ENCODE measurements at places on chromosomes 7 and 10. TPM values are rescaled to one million over a fixed set of nuclear protein-coding genes. Genes with fewer than 3 reads are reported as not detected.

DNA sequence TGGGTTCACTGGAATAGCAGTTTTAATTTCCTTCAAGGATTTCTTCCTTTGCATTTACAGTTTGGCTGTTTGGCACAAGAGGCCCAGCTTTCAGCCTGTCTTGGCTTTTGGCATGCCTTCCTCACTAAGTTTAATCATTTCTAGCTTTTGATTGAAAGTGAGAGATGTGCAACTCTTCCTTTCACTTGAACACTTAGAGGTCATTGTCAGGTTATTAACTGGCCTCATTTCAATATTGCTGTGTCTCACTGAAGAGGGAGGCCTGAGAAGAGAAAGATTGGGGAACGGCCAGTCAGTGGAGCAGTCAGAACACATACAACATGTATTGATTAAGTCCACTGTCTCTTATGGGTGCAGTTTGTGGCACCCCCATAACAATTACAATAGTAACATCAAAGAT is 33.9 kb downstream of the PTTG1IP2 start:
- no peak for DNase-seq

DNA sequence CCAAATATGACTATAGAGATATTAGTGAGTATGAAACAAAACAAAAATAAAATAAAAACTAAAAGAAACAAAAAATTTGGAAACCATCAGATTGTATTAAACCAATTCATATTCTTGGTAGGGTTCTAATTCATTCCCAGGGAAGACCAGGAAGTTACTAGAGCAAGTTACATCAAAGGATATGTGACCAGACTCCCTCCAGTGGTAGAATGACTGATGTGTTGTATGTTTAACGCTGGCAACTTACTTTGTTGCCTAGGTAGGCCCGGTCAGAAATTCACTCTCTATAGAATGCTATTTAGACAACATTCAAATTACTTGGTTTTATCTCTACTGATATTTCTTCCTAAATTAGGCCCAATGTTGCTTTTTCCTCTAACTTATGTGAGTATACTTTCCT is 5.2 kb downstream of the PHYHIPL start:
- no peak for DNase-seq

DNA sequence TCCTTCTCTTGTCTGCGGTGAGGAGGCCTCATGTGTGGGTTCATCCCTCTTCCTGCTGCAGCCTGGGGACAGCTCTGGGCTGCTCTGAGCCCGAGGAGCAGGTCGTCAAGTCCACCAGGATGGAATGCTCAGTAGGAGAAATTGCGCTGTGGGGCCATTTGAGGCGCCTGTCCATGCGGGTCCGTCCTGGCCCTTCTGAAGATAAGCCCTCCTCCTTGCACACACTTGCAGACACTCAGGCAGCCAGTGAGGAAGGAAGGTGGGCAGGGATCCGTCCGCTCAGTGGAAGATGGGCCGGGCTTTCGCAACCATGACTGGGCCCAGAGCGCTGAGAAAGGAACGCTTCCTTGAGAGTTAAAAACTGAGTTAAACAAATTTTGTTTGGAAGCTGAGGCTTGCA is 356.8 kb downstream of the GLRX3 start:
- no peak for DNase-seq

DNA sequence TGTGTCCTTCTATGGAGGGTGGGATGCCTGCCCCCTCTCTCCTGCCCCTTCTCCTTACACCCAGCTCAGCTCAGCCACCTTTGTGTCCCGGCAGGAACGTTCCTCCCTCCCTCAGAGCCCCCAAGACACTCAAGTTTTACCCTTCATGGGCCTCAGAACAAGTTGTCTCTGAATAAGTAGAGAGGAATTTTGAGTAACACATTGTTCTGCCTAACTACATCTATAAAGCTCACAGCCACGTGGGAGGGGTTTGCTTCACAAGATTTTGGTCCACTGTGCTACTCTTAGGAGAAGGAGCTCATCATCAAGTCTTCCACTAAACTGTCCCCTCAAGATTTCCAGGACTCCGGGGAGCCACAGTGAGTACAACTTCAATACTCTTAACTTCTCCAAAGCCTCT is 51.6 kb upstream of the ZNF32 start:
- DNase-seq: no peak

DNA sequence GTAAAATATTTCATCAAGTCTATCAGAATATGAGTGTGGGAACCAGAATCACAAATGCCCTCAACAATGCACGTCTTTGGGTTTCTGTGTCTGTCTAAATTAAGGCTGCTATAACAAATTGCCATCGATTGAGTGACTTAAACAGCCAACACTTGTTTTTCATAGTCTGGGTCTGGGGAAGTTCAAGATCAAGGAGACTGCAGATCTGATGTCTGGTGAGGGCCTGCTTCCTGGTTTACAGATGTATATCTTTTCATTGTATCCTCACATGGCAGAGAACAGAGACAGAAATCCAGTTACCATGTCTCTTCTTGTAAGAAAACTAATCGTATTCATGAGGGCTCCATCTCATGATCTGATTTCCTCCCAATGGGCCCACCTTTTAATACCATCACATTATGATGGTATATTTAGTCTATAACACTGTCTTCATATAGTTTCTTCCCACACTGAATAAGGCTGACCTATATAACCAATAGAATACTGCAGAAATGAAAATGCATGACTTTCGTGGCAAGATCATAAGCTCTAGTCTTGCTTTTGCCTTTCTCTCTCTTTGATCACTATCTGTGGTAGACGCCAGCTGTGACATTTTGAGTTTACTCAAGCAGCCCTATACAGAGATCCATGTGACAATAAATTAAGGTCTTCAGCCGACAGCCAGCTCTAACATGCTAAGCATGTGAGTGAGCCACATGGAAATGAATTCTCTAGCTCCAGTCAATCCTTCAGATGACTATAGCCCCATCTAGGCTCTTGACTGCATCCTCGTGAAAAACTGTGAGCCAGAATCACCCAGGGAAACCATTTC is 51.9 kb downstream of the THSD7A start:
- no peak for DNase-seq

DNA sequence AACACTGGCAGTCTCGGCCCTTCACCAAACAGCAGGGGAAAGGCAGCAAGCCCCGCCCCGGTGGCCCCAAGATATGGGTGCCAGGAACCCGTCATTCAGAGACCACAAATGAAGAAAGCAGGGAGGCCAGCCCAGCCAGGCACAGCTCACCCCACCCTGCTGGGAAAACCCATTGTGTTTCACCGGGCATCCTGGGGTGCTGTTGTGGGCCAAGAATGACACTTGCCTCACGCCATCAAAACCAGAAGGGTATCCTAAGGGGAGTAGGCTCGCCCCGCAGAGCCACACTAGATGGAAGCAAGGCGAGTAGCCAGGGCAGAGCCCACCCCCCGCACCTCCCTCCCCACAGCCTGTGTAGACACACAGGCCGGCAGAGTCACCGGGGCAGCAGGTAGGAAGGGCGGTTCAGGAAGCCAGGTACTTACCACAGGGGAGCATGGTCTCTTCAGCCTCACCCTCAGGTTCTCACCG is 72.5 kb upstream of the KCNMA1 start:
- no peak for DNase-seq

- no peak for DNase-seq
Measured at GRCh38 chr10:91137822-91138221, 82.6 kb upstream of the PCGF5 start.

- DNase-seq: no peak
Measured at GRCh38 chr10:3951993-3952392, 167.0 kb upstream of the KLF6 start.

- no peak for DNase-seq
Measured at GRCh38 chr7:3000566-3000965, 43.1 kb downstream of the CARD11 start.

GRCh38 chr10:80596391-80597257 is 58.9 kb downstream of the SH2D4B start:
- DNase-seq: no peak

DNA sequence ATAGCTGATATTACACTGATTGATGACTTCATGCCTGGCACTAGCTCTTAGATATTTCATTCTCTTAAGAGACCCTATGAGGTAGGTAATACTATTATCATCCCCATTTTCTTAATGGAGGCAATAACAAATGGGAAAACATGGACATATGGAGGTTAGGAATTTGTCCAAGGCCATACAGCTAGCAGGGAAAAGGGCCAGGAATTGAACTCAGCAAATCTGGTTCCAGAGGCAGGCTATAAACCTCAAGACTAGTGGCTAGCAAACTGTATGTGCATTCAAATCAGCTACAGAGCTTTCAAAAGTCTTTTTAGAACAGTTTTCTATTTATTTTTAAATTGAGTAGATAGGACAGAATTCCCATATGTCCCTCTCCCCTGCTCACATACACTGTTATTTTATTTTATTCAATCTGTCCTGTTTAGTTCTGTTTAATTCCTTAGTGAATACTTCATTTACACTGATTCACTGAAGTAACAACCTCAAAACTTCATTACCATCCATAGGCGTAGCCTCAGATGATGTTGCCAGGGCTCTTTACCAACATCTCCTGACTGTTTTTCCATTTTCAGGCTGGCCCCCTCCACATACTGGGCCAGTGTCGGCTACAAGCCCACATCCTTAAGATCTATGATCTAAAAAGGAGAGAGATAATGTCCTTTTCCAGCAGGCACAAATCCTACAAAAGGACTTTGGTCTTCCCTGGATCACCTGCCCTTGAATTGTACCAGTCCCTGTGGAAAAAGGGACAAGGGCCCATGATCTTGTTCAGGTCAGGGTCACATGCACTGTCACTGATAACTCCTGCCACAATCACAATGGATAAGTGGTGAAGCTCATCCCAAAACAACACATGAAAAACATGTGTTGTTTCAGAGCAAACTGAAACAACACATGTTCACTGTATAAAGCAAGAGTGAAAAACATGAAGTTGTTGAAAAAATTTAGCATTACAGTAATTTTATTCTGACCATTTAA is 15.9 kb downstream of the FAM24B start:
- no peak for DNase-seq

- DNase-seq: no peak
Measured at GRCh38 chr10:72682638-72683037, 9.3 kb upstream of the MCU start.

DNA sequence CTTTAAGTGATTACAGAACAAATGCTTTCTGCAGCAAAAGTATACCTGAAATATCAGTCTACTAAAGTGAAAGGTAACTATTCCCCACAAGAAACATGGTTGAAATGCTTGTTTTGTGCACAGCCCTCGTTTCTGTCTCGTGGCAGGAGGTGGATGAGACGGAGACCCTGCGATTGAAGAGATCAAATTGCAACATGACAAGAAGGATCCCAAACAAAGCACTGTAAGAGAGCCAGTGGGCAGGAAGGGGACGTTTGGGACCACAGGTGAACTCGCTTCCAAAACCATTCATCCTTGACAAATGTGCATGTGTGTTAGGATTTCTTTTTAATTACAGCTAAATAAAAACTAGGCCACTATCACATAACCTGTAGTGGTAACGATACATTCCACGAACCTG is 192.6 kb downstream of the CCSER2 start:
- no peak for DNase-seq

DNA sequence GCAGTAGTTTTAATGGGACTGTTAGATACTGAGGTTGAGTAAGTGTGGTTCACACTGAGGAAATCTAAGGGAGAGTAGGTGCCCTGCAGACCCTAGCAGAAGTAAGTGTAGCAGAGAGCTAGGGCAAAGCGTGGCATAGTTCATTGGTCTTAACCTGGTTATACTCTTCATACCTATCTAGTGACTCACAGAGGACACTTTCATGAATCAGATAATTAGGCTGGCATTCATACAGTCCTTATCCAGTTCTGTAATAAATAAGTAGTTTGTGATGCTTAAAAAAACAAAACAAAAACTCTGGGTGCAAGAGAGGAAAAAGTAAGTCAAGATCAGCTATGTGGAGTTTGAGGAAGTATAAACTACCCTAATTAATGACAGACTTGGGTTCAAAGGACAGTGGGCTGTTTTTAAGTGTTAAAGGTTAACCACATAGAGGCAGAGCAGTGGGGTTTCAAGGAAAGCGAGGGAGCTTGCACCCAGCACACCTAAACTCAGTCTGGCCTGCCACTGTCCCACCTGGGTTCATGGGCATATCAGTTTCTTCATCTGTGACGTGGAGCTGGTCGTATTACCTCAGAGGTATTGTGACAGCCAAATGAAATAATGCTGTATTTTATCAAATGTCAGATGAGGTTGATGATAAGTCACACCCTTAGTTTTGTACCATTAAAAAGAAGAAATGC is 27.1 kb downstream of the LMTK2 start:
- no peak for DNase-seq

- no peak for DNase-seq
Measured at GRCh38 chr7:51374936-51375335, 58.3 kb upstream of the COBL start.

DNA sequence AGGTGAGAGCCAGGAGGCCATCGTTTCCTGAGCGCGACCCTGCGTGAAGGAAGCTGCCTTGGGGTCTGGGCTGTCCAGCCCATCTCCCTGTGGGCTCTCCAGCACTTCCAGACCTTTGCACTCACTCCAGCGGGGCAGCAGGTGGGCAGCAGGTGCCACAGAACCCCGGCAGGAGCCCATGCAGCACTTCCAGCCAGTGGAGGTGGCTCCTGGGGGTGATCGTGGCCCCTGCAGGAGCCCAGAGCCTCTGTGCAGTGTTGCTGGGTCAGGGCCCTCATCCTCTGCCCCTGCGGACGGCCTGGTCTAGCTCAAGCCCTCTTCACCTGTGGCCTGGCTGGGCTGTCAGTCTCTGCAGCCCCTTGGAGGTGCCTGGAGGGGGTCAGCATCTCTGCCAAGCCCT is 59.9 kb downstream of the PWWP2B start:
- DNase-seq: no peak

DNA sequence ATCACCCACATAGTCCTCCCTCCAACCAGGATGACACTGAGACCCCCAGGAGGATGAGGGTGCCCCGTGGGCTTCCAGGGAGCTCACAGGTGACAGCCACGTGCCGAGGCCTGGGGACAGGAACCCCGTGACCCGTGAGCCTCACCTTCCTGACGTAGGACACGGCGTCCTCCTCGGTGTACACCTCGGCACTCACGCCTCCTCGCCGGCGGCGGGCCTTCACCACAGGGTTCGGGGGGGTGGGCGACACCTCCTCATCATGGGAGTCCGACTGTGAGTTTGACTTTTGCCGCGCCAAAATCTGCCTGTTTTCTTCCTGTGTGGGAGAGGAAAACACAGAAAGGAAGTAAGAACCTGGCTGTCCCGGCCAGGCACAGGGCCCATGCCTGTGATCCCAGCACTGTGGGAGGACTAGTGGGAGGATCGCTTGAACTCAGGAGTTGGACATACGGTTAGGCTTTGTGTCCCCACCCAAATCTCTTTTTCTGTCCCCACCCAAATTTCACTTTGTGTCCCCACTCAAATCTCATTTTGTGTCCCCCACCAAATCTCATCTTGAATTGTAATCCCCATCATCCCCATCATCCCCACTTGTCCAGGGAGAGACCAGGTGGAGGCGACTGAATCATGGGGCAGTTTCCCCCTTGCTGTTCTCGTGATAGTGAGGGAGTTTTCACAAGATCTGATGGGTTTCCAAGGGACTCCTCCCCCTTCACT is 45.9 kb upstream of the DNAAF5 start:
- no peak for DNase-seq

GRCh38 chr10:103823706-103824272 is 31.6 kb downstream of the SH3PXD2A start:
- no peak for DNase-seq

GRCh38 chr7:134646425-134647305 is at the start of gene BPGM:
BPGM (plus strand) TSS chr7:134646853; CDS start chr7:134661508, 14,655 bp downstream.
- peak; percentile 97 for DNase-seq

Gene MSMB
- 5.6 TPM for total RNA-seq

Gene TRPV5
- total RNA-seq: not detected

Gene LRRC18
- not detected for total RNA-seq

Gene CFAP43
- 1.6 TPM for total RNA-seq

Gene SPDYE6
- total RNA-seq: not detected

Gene GBX1
- total RNA-seq: 0.41 TPM

Gene MINDY3
- 26.3 TPM for total RNA-seq

Gene CNPY1
- not detected for total RNA-seq

Gene HOXA2
- 26.8 TPM for total RNA-seq

Gene ITIH5
- 34.0 TPM for total RNA-seq

All from type B pancreatic cell (in vitro differentiated cells).